ELR (cell line): ENCODE measurements at places on chromosomes 12 and 14.

DNA sequence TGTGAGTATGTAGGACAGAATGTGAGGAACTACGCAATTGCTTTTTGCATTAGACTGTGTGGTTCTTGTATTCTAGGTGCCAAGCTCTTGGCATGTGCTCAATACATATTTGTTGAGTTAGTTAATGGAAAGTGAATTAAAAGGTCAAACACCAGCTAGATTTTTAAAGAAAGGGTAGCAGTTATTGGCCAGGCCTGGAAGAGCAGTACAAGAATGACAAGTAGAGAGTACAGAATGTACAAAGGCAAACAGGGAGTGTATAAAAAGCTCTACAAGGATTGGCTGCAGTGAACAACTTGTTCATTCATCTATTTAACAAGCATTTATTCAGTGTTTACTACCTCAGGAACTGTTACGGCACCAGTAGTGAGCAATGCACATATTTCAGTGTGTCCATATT, 854.0 kb upstream of the SEL1L start:
- DNase-seq: no peak

- DNase-seq: no peak
Observed at GRCh38 chr12:91833780-91834359, 311.8 kb downstream of the BTG1 start.

GRCh38 chr12:18246066-18246465, 15.3 kb upstream of the PIK3C2G start:
- peak; percentile 21 for DNase-seq

DNA sequence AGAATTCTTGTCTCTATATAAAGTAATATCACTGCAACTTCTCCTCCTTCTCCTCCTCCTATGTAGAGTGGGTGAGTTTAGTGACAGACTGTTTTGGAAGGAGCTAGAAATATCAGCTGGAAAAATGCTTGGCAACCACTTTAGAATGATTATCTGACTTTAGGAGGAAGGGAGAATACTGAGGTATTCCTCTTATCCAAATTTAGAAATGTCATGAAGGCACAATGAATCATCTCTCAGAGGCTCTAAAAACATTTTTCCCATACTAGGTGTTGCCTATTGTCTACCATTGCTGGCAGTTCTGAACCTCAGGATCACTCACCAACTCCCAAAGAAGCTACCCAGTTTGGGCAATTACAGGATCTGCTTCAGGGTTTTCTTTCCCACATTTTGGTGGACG, 306.6 kb upstream of the ATP2B1 start:
- DNase-seq: no peak

DNA sequence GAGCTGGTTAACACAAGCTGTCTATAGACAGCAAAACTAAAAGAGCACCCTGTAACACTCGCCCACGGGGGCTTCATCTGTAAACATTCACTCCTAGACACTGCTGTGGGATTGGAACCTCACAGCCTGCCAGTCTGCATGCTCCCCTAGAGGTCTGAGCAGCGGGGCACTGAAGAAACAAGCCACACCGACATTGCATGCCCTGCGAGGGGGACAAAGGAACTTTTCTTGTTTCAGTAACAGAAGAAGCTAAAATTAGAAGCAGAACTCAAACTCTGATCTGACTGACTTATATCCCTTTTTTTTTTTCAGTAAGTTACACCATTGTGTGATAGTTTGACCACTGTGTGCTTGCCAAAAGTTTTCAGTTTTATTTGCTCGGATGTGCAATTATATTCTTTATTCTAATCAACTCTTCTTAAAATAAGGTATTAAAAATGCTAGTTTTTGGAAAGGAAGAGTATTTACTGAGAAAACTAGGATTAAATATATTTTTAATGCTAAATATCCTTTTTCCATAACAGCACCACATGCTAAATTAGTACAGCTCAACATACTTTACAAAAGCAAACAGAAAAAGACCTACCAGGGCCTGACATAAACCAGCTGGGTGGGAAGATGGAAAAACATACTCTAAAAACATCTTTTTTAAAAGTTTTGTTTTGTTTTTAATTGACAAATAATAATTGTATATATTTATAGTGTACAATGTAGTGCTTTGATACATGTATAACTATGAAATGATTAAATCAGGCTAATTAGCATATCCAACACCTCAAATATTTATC, 100.2 kb downstream of the EPS8 start:
- no peak for DNase-seq

- DNase-seq: no peak
Observed at GRCh38 chr14:105600939-105601359, 74.6 kb downstream of the TMEM121 start.

- no peak for DNase-seq
Observed at GRCh38 chr14:60125918-60126317, 34.2 kb downstream of the PCNX4 start.

GRCh38 chr12:68119724-68120211, 39.8 kb downstream of the IFNG start:
- DNase-seq: no peak

- peak; percentile 1 for DNase-seq
Observed at GRCh38 chr12:44889162-44889561, 13.0 kb upstream of the NELL2 start.

DNA sequence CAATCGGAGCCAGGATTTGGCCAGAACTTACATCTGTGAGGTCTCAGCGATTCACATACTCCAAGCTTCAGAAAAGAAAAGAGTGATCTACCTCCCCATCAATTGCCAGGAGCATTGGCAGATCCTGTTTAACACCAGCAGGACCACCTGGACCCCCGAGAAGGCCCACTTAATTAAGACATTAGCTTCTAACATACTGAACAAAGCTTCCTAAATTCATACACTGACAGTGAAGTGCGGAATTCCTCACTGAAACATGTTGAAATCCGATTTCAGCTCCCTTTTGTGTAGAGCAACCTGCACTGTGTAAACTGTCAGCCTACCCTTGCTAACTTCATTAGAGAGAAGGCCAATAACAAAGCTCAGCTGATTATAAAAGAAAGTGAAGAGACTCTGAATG, 274.0 kb downstream of the NOVA1 start:
- no peak for DNase-seq

DNA sequence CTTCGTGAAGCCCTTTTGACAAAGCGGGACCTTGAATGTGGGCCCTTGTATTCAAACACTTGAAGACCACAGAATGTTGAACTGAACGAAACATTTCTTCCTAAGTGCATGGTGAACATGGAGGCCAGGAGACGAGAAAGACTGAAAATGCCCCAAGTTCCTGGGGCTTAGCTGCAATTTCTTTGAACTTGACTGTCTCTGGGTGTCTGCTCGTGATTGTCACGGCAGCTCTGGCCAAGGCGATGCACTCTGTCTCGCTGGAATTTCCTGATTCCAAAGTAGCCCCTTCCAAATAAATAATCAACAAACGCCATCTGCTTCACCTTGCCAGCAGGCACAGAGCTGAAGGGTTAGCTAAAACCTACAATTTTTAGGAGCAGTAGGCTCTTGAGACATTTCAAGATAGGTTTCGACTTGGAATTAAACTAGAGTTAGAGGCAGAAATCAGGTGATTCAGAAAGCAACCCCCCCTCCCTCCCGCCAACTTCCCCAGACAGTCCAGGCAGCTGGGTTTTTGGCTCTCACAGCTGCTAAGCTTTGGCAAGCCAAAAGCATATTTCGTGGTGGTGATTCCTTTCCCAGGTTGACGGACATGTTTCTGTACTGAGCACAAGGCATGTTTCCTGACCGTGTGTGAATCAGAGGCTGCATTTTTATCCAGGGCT, 13.5 kb upstream of the IRF2BPL start:
- peak; percentile 67 for DNase-seq

DNA sequence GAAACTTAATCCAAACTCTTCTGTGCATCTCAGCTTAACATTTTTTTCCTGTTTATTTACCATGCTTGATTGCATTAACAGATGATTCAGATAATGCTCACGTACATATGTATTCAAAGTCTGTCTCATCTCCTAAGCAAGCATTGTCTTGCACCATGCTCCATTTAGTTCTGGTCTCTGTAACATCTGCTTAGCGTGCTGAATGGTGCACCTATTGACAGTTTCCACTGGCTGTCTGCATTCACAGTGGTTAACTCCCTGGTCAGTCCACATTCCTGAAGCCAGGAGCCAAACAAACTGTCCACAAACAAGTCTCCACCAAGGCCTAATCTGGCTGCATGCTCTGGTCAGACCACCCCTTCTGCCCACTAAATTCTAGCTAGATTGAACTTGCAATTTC, 83.9 kb downstream of the KNTC1 start:
- DNase-seq: no peak

DNA sequence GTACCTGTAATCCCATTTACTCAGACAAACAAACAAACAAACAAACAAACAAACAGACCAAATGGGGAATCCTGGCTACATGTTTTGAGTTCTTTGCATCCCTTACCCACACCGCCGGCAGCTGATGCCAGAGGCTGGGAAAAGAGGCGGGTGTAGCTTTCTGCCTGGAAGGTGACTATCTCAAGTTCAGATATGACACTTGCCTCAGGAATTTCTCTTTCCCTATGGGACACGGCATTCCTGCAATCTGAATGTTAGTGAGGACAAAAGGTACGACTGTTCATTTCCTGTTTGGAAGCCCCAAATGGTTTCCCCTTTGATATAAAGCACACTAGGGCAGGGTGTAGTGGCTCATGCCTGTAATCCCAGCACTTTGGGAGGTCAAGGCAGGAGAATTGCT, 2.9 kb downstream of the MYL2 start:
- DNase-seq: peak; percentile 90

GRCh38 chr12:6626654-6627283, 9.0 kb downstream of the LPAR5 start:
- DNase-seq: no peak

DNA sequence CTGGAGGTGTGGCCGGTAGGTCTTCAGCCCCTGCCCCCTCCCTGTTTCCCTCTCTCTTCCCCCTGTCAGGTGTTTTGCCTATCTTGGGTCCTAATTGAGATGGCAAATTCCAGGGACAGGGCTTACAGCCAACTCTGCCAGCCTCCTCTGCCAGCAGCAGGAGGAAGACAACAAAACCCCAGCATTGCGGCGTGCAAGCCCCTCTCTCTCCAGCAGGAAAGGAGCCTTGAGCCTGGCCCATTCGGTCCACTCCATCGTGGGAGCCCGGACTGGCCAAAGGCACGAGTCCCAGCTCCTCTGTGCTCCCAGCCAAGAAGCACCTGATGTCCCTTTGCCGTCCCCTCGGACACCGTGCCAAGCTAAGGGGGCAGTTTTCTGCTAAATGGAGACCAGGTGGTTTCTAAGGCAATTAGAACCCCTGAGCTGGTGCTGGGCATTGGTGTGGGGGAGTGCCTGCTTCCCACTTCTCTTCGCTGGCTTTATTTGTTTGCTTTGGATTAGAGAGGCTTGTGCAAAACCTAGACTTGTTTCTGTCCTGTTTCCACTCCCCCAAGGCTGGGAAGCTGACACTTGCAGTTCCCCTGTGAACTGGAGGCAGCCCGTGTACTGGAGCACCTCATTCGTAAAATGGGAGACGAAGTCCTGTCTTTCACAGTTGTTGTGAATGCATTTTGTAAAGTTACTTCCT, 57.1 kb upstream of the LHX5 start:
- DNase-seq: no peak

DNA sequence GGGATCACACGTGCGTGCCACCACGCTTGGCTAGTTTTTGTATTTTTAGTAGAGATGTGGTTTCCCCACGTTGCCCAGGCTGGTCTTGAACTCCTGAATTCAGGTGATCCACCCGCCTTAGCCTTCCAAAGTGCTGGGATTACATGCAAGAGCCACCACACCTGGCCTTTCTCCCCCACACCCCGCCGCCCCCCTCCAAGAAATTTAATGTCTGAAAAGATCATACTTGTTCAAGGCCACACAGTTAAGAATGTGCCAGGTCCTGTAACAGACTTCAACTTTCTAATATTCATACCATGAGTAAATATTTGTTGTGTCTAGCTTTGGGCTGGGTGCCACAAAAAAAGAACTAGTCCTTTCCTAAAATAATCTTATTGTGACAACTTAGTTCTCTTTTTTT, 9.1 kb downstream of the GATC start:
- DNase-seq: no peak

DNA sequence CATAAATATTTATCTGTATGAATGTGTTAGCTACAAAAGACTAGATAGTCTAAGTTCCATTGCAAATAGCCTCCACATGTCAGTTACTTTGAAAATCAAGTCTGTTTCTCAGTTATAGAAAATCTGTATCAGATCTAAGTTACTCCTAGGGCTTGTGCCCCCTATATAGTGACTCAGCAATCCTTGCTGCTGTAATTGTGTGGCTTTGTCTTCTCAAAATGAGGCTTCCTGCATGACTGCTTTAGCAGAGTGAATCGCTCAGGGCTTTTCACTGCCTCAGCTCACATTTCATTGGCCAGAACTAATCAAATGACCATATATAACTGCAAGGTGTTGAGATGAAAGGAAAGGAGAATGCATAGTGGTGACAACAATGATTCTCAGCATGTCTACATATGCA, 552.2 kb upstream of the STXBP6 start:
- DNase-seq: no peak

GRCh38 chr14:69231486-69231885, 28.5 kb upstream of the GALNT16 start:
- no peak for DNase-seq

DNA sequence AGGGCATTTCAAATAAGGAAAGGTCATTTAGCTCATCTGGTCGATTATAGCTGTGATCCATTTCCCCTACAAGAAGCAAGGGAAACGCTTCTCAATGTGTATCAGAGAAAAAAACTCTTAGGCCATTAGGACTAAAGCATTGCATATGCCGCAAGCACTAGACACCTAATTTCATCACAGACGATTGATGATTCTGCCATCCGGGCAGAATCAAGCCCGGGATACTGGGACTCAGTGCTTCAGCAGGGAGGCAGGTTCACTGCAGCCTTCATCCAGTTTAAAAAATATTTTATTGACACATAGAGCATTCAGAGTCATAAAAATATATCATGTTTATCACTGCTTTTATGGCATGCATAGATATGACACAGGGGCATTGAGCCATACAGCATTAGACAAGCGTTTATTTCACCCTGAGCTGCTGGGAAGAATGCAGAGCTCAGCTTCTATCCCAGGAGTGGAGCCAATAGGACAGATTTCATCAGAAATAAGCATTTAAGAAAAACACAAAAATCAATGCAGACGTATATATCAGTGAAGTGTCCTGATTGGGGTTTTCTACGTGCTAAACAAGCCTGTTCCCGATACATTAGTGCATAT, 806.9 kb downstream of the GALC start:
- no peak for DNase-seq

GRCh38 chr14:64844969-64845536, 34.7 kb downstream of the SPTB start:
- DNase-seq: no peak
